CD4-positive, alpha-beta T cell treated with Interleukin-15 for 4 hours (primary cell): ENCODE measurements at places on chromosomes 12 and 14.

DNA sequence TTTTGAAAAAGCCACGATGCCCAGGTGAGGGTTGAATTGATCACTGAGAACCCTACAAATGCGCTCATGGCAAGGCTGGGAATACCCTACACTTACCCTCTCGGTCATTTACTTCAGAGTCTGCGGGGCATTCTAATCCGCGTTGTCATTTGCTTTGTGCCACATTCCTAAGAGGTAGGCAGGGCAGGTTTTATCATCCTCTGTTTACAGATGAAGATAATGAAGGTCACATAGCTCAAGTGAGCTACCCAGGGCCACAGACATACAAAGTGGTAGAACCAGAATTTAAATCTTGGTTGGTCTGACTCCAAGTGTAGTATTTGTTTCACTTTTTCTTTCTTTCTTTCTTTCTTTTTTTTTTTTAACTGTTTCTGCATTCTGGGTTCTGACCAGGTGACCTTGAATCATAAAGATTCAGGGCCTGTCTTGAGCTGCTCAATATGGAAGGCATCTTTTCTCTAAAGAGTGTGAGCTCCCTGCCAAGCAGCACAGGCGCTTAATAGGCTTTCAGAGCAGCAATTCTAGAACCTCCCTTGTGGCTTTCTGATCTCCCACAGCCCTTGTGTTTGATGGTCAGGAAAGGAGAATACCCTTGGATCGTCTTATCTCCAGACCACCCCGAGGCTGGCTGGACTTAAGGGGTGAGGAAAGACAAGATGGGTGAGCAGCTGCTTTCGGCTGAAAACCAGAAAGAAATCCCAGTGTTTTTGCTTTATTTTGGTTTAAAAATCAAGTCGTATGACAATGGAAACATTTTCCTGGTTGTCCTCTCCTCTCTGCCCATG lies 662 bp upstream of the BATF start:
- no peak for DNase-seq

GRCh38 chr12:131510431-131510830 lies 200.5 kb upstream of the SFSWAP start:
- DNase-seq: no peak

DNA sequence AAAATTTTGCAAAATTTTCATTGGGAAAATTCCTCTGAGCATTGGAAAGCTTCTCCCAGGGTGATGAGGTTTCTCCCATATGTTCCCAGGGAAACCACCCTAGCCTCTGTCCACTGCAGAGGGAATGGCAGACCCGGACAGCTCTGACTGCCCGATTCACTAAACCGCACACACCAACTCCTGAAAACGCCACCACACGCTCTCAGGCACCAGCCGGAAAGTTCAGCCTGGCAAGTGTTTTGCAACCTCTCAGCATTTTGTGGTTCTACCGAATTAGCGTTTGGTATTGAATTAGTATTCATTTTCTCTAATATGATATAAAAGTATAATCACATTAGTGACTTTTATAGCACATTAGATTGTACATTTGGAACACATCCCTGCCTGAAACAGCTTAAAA lies 213.4 kb downstream of the PHETA1 start:
- no peak for DNase-seq

GRCh38 chr14:67269298-67270060 lies 28.2 kb downstream of the PALS1 start:
- DNase-seq: no peak

- no peak for DNase-seq
Measured at GRCh38 chr14:104600141-104600643, 4.4 kb downstream of the TMEM179 start.

GRCh38 chr12:44780221-44780790 lies 95.8 kb downstream of the NELL2 start:
- DNase-seq: no peak

- DNase-seq: no peak
Measured at GRCh38 chr14:39381366-39381765, 50.9 kb downstream of the FBXO33 start.

DNA sequence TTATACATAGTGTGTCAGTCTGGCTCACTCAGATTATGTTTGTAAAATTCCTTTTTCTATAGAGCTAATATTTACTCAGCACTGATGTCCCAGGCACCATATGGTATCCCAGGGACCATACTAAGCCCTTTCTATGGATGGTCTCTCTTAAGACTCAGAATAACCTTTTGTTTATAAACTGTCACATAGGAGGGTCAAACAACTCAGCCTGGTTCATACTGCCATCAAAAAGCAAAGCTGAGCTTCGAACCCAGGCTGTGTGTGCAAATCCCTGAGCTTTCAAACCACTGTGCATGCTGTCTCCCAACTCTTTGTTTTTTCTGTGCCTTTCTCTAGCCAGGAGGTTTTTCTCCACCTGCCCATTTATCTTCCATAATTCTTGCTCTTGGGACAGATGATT lies 135.6 kb upstream of the ARHGAP5 start:
- DNase-seq: no peak

DNA sequence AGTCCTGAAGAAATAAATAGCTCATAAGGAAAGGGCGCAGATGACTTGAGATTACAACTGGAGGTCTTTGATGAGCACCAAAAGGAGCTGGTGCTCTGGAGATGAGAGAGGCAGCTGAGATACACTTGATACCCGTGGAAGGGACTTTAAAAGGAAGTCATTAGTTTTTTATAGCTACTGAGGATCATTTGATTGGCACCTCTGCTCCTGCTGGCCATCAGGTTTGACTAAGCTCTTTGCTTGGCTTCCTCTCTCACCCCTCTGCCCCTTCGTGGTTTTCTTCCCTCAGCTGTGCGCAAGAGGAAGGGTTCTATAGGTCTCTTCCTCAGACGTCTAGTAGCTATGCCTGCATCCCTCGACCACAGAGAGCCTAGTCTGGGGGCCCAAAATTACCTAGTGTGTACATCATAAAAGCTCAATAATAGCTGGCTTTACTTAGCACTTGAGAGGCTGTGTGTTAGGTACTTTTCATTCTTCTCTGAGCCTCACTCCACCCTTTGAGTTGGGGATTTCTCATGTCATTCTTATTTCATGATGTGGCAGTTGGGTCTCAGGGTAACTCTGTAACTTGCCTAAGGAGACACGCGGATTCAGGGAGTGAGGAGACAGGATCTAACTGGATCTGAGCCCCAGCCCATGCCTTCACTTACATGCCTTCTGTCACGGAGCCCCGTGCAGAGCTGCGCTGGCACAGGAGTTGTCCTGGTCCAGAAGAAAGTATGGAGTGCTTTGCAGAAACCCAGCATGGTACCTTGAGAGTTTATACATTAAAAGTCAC lies 68.4 kb upstream of the ASPG start:
- DNase-seq: no peak

DNA sequence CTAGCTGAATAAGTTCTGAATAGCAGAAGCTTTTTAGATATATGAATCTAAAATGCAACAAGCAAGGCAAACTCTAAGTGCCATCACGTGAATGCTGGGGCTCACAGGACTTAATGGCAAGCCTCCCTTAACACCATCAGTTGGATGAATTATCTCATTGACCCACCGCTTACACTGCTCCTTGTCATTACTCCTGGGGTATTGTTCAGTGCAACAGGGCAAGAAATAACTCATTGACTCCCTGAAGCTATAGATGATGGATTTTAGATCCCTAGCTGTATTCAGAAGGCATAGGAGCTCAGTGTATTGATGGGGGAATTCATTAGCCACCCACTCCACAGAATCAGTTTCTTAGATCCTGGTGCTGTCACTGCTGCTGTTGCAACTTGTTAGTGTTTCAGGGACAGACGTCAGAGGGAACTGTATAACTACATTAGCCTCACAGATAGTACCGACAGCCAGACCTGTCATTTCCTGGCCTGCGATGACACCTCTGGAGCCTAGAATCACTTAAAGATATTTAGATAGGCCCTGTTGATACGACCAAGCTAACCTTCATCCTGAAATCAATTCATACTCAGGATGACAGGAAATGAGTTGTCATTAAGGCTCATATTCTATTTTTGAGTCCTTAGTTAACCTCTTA lies 735.3 kb downstream of the DIO2 start:
- DNase-seq: no peak

DNA sequence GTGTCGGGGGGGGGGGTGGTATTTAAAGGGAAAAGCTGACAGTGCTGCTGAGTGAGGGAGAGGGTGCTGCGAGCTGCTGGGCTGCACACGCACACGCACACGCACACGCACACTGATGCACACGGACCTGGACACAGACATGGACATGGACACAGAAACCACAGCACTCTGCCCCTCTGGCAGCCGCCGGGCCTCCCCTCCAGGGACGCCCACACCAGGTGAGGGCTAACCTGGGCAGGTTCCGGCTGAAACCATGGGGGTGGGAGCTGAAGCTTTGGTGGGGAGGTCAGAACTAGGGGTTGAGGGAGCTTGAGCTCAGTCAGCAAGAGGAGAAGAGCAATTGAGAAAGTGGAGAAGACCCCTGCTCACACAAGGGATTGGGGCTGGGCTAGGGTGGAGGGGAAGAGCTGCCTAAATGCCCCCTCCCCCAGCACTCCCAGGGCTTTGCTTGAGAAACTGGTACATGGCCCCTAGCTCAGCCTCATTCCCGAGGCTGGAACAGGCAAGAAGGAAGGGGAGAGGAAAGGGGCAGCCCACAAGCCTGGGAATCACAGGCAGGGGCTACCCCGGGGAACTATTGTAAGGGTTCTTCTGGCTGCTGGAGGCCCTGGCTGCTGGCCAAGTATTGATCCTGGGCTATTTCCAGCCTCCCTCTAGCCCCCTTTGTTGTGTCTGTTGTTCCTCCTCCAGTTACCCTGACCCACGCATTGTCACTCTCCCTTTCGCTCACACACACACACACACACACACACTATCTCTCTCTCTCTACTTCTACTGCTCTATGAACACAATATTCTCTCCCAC lies at the start of gene REM2:
REM2 (plus strand) TSS at position 50 of the 804 bp plus-strand sequence; CDS start at position 116, 66 bp downstream.
- DNase-seq: no peak

DNA sequence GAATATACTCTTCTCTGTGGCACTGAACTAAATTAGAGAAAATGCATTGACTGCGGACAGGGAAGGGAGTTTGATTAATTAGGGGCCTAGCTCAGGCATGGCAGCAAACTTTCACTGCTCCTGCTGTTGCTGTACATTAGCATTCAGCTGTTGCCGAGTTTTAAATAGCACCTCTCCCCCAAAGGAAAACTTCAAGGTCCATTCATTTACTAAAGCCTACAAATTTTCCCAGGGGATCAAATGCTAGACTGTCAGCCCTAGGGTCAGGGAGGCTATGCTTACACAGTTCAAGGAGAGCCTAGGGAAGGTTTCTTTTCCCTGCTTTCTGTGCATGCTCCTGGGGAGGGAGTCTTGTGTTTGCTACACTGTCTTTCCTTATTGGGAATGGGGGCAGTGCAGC lies 60.0 kb upstream of the GZMB start:
- DNase-seq: no peak

DNA sequence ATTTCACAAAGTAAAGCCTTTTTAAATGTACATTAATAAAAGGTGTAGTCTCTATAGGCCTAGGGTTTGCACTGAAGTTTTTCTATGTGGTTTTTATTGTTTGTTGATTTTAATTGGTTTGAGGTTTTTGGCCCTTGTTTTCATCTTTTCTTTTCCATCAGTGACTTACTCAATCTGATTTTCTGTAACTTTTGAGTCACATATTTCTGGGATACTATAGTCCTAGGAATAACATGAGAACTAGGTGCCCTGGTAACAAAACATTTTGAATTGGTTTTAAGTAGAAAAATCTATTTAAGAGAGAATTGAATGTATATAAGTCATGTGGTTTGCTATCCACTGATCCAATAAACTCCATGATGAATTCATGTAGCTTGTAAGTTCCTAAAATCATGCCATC lies 311.9 kb downstream of the CEP128 start:
- no peak for DNase-seq

GRCh38 chr12:117100251-117100650 lies 1.0 kb upstream of the TESC start:
- no peak for DNase-seq

- no peak for DNase-seq
Measured at GRCh38 chr12:83823386-83824045, 1089.1 kb downstream of the SLC6A15 start.

DNA sequence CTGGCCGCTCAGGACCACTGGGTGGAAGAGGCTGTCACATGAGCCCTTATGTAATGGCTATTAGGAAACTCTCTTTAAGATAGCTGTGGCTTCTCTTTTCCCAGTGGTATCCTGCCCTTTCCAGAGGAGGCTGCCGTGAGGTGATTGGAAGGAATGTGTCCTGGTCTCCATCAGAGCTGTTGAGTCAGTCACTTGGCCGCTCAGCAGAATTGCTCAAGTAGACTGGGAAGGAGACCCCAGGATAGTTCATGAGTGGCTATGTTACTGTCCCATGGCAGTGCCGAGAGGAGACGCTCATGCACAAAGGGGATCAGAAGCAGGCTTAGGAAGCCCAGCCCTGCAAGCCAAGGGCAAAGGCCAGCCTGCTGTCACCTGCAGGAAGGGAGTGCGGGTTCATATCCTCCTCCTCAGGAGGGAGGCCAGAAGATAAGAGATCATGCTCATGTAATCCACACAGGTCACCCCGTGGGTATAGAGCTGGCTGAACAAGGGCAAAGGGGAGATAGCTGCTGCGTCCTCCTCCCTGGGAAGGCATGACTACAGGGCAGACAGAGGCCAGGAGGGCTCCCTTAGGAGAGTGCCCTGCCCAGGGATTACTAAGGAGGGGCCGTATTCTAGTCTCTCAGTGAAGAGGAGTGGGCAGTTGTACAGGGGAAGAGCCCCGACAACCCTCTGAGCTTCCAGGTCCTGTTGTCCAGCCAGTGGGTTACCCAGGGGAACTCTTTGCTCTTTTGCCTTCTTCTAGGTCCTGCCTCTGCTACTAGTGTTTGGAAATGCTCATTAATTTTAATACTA lies 137.0 kb upstream of the MAX start:
- DNase-seq: no peak

DNA sequence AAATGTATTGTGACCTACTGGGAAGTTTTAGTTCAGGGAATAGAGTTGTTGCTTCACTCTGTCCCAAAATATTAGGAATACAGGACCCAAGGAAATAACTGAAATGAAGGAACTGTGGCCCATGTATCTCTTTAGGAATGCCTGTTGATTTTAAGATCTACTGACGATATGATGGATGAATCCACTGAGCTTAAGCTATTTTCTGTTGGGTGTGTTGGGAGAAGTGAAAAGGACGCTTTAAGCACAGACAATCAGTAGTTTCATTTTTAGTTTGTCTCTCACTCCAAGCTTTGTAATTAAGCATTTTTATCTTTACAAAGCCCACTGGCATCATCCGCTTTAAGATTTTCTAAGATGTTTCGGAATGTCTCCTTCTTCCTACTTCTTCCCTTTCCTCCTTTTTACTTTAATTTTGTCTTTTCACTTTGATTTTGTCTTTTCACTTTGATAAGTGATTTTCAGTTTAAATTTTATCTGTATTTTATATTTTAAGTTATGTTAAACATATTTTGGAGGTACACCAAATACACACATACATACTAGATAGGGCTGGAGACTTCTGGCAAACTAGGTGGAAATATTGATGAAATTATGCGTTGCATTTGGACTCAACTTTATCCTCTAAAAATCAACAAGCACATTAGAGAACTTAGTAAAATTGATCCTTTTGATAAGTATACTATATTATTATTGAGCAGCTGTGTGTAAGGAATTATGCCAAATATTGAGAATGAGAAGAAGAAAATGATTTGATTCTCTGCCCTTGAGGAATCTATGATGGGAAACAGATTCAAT lies 52.3 kb upstream of the USP44 start:
- no peak for DNase-seq
